Activated T-cell treated with anti-CD3 and anti-CD28 coated beads for 4 hours (primary cell): ENCODE measurements at places on chromosomes 11 and 22.
A peak's percentile ranks its signal among the peaks of the same experiment; 100 is the strongest.

DNA sequence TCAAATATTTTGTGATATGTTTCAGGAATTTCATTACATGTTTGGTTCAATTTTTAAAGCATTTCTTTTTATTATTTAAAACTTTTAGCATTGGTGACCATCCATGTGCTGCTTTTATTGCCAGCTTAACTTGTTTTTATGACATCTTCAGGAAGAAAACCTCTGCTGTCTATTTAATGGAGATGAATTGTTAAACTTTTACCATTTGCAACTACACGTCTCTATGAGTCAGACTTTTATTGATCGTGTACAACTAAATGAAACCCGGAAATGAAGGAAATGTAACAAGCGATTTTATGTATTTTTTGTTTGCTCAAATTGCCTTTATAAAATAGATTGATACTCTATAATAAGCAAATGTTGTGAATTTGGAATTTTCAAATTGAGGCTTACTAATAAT, 113.0 kb downstream of the PTPRJ start:
- no peak for DNase-seq

- DNase-seq = no peak
Observed at GRCh38 chr11:131430473-131431208, 60.2 kb downstream of the NTM start.

GRCh38 chr11:34620820-34621792, at the start of gene EHF:
TSS of gene EHF (plus strand) at chr11:34621093. CDS start at chr11:34642631, 21,538 bp downstream.
- no peak for DNase-seq

DNA sequence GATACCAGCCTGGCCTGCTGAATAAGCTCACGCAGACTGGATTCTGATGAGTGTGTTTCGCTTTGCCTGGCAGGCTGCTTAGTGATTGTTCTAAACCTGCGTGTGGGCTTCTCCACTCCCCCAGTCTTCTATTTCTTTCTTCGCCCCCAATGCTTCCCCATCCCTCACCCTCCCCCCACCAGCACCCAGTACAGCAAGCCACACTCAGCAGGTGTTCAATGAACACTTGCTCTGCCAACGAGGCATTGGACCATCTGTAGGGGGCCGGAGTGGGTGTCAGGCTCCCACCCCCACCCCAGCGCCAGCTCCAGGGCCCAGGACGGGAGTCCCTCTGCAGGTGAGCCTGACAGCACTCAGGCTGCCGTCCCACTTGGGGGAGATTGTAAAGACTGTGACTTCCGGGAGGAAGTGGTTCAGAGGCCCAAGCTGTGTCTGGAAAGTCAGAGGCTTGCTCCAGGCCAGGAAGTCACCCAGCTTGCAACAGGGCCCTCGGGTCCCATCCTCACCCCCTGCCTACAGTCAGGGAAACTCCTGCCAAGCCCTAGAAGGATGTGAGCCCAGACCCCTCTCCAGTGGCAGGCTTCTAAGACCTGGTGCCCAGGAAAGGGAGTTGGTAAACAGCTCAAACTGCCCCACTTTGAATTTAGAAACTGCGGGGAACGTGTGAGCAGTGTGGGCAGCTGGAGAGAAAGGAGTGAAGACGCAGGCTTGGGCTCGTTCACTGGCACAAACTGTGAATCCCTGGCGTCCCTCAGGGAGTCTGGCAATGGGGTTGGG, 66.3 kb upstream of the PRDM11 start:
- peak; percentile 28 for DNase-seq

GRCh38 chr11:14971865-14972580, at the start of gene CALCA:
TSS of gene CALCA (minus strand) at chr11:14972351. CDS start at chr11:14971192, 1,159 bp downstream.
- no peak for DNase-seq

GRCh38 chr11:12066056-12066798, 44.2 kb upstream of the MICAL2 start:
- no peak for DNase-seq
